ENCODE measurements at places on chromosomes 7 and 10. TPM values are rescaled to one million over a fixed set of nuclear protein-coding genes. Genes with fewer than 3 reads are reported as not detected.
A peak's percentile ranks its signal among the peaks of the same experiment; 100 is the strongest.

EPC1 gene
- total RNA-seq: 63.9 TPM

- no peak for ATAC-seq
Observed at GRCh38 chr7:156998988-156999957, 11.2 kb downstream of the MNX1 start.

SND1 gene
- 186 TPM for total RNA-seq

DNA sequence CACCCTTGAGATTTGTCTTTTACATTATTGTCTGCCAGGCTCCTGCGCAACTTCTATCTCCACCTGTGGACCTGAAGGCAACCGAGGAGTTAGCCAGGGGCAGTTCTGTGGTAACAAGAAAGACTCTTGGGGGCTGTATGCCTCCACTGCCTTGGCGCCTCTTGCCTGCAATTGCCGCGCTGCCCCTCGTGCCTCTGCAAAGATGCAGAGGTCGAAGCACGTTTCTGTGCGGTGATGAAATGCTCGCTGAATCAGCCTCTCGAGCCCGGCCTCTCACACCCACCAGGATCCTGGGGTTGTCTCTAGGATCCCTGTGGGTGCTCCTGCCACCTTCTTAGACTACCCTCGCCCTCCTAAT is 486 bp upstream of the LHFPL3 start:
- peak; percentile 48 for ATAC-seq

- ATAC-seq: peak; percentile 56
Observed at GRCh38 chr10:16116404-16117304, 256.3 kb upstream of the MINDY3 start.

DNA sequence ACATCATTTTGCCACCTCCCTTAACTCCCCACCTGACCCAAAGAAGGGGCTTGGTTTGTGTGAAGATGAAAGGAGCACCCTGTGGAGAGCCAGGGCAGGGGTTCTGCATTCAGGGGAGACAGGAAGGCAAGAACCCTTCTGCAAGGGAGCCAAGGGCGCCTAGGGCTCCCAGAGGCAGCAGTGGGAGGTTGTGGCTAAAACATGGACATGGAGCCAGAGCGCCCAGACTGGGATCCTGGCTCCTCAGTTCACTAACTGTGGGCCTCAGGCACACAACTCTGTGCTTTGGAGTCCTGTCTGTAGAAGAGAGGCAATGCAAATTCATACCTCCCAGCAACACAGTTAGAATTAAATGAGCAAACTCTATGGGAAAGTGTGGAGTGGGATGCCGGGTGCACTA is 123.1 kb upstream of the MACROH2A2 start:
- no peak for ATAC-seq

DNA sequence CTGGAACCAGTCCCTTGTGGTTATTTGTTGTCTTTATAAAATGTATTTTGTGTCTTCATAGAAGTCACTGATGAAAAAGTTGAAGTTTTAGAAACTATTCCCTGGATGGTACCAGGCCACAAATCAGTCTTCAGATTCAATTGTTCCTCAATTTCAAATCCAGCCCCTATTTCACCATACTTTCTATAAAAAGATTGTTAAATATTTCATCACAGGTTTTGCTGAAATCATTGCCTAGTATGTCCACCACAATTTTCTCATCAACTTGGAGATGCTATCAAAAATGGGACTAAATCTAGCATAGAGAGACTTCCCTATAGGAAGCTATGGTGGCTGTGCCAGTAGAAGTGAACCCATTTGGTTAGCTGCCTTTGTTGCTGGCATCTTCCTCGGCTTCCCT is 118.5 kb downstream of the RAB18 start:
- ATAC-seq: no peak

BUD31 gene
- total RNA-seq: 142 TPM

GRCh38 chr10:89452193-89452592 is 37.8 kb downstream of the IFIT5 start:
- ATAC-seq: no peak

GRCh38 chr10:116848032-116848943 is 1.0 kb upstream of the ENO4 start:
- no peak for ATAC-seq

DNA sequence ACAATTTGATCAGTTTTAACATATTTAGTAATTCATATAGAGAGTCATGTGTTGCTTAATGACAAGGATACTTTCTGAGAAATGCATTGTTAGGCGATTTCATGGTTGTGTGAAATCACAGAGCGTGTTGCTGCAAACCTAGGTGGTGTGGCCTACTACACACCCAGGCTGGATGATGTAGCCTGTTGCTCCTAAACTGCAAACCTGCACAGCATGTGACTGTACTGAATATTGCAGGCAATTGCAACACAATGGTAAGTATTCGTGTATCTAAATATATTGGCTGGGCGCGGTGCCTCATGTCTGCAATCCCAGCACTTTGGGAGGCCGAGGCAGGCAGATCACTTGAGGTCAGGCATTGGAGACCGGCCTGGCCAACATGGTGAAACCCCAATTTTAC is 73.7 kb upstream of the BAIAP2L1 start:
- no peak for ATAC-seq

GRCh38 chr10:96670786-96671185 is 49.5 kb downstream of the PIK3AP1 start:
- no peak for ATAC-seq

- ATAC-seq: peak; percentile 21
Observed at GRCh38 chr10:17980846-17981565, 29.3 kb downstream of the SLC39A12 start.

GRCh38 chr10:72277340-72277995 is 3.7 kb downstream of the DDIT4 start:
- ATAC-seq: no peak
